ENCODE measurements at places on chromosomes 12 and 14.

DNA sequence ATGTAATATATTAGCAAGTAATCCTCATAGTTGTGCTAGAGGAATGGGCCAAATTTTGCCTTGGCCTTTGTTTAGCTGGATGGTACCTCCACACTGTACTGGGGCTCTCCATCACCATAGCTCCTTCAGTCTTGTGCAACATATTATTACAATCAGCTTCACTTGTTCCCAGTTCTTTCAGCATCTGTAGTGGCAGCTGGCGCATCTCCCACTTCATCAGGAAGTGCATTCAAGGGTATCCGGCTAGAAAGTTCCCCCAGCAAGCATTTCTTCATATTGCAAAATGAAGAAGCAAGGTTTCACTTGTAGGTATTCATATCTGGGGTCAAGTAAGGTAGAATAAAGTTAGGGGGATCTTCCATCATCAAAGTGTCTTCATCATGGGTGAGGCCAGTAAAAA, 123.7 kb downstream of the IGF1 start:
- DNase-seq = no peak

GRCh38 chr12:116931665-116932064, 20.9 kb downstream of the FBXW8 start:
- DNase-seq = no peak

- no peak for DNase-seq
Observed at GRCh38 chr14:103107941-103108748, 13.6 kb downstream of the EXOC3L4 start.

- no peak for DNase-seq
Observed at GRCh38 chr12:31562594-31563328, 28.2 kb downstream of the DENND5B start.

GRCh38 chr12:51421266-51421884, 3.3 kb upstream of the SLC4A8 start:
- peak; percentile 59 for DNase-seq

DNA sequence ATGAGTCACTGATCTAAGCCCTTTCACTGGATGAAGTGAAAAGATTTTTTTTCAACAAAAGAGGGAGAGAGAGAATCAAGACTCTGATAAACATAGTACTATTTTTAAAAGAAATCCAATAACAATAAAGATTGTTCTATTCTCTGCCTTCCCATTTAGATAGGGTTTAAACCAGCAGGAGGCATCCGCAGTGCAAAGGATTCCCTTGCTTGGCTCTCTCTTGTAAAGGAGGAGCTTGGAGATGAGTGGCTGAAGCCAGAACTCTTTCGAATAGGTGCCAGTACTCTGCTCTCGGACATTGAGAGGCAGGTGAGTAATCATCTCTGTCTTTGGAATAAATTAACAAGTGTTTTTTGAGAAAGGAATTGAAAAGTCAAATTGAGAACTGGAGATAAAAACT, 124.9 kb downstream of the DERA start:
- DNase-seq = no peak

DNA sequence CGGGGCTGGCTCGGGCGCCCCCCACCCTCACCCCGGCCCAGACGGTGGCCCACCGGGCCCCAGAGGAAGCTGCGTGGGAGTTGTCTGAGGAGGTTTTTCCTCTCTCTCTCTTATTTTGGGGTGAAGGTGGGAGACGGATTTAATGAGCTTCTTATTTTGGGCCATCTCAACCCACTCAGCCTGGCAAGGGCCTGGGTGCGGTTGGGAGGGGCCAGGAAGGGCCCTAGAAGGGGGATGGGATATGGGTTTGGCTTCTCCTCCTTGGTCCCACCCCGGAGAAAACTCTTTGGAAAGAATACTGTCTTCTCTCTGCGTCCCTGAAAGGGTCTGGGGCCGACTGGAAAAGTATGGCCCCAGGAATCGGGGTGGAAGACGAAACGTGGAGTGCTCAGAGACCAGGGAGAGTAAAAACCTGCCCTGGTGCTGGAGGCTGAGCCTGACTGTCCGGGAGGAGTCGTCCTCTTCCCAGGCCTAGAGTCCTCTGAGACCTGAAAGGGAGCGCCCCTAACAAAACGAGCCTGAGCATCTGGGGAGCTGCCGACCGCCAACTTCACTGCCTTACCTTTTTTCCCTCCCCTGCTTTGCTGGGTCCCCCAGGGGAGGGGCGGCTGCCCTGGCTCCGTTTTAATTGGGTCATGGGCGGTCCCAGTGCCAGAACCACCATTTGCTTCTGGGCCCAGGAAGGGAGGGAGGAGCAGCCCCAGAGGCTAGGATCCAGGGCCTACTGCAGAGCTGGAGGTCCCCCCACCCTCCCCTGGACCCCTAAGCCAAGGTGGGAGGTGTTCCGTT, 1.6 kb downstream of the MMP14 start:
- no peak for DNase-seq

DNA sequence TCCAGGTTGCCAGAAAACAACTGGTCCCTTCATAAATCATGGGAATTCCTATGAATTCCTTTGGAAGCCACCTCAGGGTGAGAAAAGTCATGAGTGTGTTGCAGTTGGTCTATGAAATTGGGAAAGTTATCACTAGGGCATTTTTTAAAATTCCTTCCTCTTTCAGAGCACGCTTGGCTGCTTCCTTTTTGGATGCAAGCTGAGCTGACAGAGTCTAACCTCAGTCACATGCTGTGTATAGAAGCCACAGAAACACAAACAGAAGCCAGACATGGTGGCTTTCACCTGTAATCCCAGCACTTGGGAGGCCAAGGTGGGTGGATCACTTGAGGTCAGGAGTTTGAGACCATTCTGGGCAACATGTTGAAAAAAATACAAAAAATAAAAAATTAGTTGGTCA, 21.7 kb upstream of the HELB start:
- no peak for DNase-seq

GRCh38 chr12:125218952-125219351, 153.7 kb downstream of the AACS start:
- no peak for DNase-seq

DNA sequence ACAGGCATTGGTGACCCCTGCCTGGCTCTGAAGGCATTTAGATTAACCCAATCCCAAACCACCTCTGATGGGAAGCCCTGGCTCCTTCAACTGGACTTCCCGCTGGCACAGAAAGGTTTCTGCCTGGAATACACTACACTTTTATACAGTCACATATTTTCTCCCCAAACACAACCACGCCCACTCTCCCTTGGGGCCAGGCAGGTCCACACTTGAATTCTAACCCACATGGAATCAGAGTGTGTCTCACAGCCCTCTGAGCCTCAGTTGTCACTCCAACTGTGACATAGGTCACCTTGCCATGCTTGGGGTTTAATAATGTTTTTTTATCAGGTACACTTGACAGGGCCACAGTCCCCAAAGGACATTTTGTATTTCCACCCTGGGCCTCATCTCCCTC, 368.6 kb downstream of the BCL11B start:
- DNase-seq = no peak

- no peak for DNase-seq
Observed at GRCh38 chr14:103867523-103867953, 20.2 kb upstream of the PPP1R13B start.

DNA sequence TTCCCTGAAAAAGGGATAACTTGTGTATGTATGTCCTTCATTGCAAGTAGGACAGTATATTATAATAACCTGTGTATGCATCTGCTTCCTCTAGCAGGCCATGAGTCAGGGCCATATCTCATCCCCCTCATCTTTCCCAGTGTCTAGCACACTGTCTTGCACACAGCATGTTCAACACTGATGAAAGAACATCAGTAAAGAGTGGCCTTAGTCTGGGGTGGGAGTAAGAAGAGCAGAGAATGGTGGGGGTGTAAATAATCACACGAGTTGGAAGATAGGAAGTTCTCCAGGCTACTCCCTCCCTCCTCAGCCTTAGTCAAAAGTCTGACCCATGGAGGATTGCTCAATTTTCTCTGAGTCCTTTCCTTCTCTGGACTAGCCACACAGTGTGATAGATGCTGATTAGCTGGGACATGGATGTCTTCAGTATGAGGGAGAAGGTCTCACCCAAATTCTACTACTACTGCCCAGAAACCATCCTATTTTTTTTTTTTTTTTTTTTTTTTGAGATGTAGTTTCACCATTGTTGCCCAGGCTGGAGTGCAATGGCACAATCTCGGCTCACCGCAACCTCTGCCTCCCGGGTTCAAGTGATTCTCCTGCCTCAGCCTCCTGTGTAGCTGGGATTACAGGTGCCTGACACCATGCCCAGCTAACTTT, 14.6 kb upstream of the SP1 start:
- no peak for DNase-seq

DNA sequence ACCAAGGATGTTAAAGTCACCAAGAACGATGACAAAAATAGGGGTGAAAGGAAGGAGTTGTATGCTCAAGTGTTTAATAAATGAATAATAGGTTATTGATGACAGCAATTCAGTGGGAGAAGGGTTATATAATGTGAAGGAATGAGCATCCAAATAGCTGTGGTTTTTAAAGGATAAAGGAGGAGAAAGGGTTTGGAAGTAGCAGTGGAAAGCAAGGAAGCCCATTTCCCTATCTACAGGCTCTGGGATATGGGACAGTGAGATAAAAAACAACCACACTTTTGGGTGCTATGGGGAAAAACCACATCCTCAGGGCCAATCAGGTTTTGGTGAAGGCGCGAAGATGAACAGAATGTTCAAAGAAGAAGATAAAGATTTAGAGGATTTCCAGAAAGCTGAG, 258.6 kb downstream of the ZFP36L1 start:
- no peak for DNase-seq

GRCh38 chr12:96136161-96136560, 58.0 kb upstream of the ELK3 start:
- DNase-seq = no peak

DNA sequence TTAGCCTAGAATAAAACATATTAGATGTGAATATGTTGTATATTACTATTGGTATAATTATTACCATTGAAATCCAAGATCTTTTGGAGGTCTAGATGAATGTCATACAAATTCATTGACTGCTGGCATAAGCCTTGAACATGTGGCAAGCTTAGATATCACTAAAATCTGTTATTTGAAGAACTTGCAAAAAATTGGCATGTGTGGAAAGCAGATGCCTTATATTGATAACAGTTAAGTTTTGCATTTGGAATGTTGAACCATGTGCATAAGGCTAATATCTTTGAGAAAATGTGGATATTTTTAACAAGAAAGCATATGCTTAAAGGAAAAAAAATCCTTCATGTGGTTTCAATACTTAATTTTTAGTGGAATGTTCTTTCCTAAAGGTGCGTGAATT, 203.6 kb upstream of the PRICKLE1 start:
- no peak for DNase-seq

GRCh38 chr12:94405413-94406116, 54.1 kb downstream of the CEP83 start:
- no peak for DNase-seq

- no peak for DNase-seq
Observed at GRCh38 chr14:81127785-81128184, 93.0 kb downstream of the GTF2A1 start.

DNA sequence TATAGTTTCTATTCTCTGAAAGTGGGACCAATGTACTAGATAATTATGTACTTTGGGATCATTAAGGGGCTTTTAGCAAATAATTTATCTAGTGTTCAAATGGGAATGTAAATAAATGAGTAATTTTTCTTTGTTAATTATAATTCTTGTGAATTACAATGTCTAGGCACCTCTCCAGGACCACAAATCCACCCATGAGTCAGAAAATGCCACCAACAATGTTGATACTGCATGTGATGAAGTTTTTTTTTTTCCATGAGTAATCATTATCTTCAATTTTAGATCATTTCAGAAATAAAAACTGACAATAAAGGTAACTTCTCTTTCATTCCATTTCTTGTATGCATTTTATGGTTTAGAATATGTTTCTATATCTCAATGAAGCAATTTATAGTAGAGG, 470.3 kb downstream of the VRK1 start:
- DNase-seq = no peak

DNA sequence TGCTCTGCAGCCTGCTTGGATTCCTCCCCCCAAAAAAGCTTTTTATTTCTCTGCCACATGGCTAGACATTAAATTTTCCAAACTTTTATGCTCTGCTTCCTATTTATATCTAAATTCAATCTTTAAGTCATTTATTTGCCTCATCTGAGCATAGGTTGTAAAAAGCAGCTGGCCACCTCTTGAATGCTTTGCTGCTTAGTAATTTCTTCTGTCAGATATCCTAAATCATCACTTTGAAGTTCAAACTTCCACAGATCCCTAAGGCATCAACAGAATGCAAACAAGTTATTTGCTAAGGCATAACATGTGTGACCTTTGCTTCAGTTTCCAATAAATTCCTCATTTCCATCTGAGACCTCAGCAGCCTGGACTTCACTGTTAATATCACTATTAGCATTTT, 209.6 kb downstream of the FSCB start:
- DNase-seq = no peak

DNA sequence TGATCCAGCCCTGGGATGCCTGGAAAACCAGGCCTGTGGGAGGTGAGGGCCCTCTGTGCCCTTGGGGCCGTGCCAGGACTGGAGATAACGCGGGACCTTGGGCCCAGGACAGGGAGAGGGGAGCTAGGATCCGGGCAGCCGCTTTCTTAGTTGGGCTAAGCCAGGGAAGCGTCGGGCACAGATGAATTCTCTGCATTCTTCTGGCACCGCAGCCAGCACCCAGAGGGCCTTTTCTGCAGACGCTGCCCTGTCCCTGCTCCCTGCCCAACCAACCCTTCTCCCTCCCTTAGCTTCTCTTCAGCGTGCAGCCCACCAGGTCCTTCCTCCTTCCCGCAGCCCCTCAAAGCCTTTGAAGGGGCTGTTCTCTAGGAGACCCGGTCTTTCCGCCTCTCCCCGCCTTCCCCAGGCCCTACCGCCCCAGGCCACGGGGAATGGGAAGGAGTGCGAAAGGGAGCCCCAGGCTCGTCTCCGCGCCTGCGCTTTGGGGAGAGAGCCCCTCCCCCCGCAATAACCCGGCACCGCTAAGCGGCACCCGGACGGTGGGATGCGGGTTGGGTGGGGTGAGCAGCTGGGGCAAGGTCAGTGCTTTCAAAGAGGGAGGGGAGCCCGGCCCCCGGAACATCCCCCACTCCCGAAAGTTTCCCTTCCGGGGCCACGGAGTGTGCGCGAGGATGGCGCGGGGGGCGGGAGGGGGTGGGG, 663 bp downstream of the NCKAP5L start:
- peak; percentile 53 for DNase-seq

DNA sequence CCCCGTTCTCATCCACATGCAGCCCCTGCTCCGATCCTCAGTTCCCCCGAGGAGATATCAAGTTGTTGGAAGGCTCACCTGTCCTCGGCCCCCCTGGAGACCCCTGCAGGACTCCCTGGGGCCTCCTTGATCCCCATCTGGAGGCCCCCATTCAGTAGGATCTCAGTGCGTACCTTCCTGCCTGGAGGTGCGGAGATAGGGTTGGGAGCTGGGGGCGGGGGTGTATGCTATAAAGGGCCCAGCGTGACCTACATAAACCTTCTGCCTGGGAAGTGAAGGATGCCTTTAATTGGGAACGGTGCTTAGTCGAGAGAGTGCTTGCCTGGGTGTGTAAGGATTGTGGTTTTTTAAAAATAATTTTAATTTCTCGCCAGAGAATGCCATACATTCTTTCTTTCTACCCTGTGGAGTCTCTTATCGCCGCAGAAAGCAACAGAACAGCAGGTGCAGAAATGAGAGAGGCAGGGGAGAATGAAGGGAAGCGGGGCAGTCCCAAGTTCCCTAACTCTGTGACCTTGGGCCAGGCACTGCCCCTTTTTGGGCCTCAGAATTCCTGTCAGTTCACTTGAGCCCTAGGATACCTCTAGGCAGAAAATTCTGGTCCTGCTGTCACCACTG, 153.7 kb downstream of the TSPAN9 start:
- no peak for DNase-seq
